ENCODE measurements at places on chromosomes 4 and X.
A peak's percentile ranks its signal among the peaks of the same experiment; 100 is the strongest.

DNA sequence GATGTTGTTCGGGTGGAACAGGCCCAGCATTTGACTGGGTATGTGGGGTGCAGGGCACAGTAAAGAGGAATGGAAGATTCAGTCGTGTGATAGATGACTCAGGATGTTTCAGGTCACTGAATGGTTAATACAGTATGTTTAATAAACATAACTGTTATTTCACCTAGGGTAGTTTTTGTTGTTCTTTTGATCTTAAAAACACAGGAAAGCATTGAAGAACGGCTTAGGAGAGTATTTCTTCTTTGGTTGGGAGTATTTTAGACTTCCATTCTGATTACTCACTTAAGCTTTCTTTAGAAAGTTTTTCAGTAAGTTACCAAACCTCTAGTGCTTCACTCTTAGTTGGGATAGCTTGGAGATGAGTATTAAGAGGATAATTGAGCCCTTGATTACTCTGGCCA, 62.3 kb downstream of the STAG2 start:
- H3K4me1 ChIP-seq = peaks cover 20% of the 10 kb centered on the region
- H3K36me3 ChIP-seq = peaks cover 8% of the 10 kb centered on the region
- H3K27me3 ChIP-seq = no peaks in the 10 kb centered on the region
- H3K27ac ChIP-seq = no peak overlapping the region
- no peak overlapping the region for H3K4me3 ChIP-seq
- no peak for DNase-seq

- H3K27ac ChIP-seq = no peak overlapping the region
- no peak for DNase-seq
- H3K4me1 ChIP-seq = no peaks in the 10 kb centered on the region
- H3K27me3 ChIP-seq = peaks cover 1% of the 10 kb centered on the region
Measured at GRCh38 chr4:68591204-68591603, 15.1 kb upstream of the UGT2B17 start.

- peaks cover 15% of the 10 kb centered on the region for H3K4me1 ChIP-seq
- peak overlapping the region; percentile 16 for H3K27ac ChIP-seq
- DNase-seq = peak; percentile 5
Measured at GRCh38 chr4:55661398-55662056, 25.4 kb upstream of the NMU start.

GRCh38 chr4:3423952-3424351, 17.8 kb upstream of the HGFAC start:
- no peak overlapping the region for H3K4me3 ChIP-seq
- H3K36me3 ChIP-seq = no peaks in the 10 kb centered on the region
- H3K27me3 ChIP-seq = no peaks in the 10 kb centered on the region
- no peaks in the 10 kb centered on the region for H3K4me1 ChIP-seq
- DNase-seq = no peak

DNA sequence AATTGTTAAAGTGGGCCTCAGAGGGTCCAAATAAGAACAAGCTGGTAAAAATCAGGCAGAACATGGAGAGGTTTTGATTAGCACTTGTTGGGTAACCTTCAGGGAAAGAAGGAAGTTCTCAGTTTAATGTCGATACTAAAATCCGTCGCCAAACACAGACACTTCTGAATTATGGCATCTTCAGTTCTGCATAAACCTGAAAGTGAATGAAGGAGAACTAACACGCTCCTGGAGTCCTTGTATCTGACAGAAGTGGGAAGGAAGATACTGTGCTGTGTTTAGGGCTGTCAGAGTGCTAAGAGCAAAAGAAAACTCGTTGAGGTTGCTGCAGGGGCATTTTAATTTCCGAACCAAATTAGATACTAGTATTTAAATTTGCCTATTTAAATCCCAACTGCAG, 106.2 kb downstream of the TMA16 start:
- H3K4me1 ChIP-seq = no peaks in the 10 kb centered on the region
- H3K27ac ChIP-seq = no peak overlapping the region
- H3K36me3 ChIP-seq = no peaks in the 10 kb centered on the region
- DNase-seq = no peak
- H3K27me3 ChIP-seq = peaks cover 6% of the 10 kb centered on the region

Data from activated CD8-positive, alpha-beta T cell treated with anti-CD3 and anti-CD28 coated beads for 36 hours (primary cell).